ENCODE measurements at places on chromosomes 2 and 18. TPM values are rescaled to one million over a fixed set of nuclear protein-coding genes. Genes with fewer than 3 reads are reported as not detected.
A peak's percentile ranks its signal among the peaks of the same experiment; 100 is the strongest.

Gene LINC00305
- not detected for total RNA-seq

Gene EVA1A
- total RNA-seq, result 7.6 TPM

- H3K4me3 ChIP-seq, result no peak overlapping the region
- H3K4me1 ChIP-seq, result peaks cover 35% of the 10 kb centered on the region
- H3K27ac ChIP-seq, result peak overlapping the region; percentile 80
- DNase-seq, result no peak
- peaks cover 24% of the 10 kb centered on the region for H3K36me3 ChIP-seq
These were observed 54.3 kb downstream of the TTC21B start for GRCh38 chr2:165899311-165899710.

- H3K36me3 ChIP-seq, result no peaks in the 10 kb centered on the region
- H3K27me3 ChIP-seq, result no peaks in the 10 kb centered on the region
- H3K4me1 ChIP-seq, result peaks cover 25% of the 10 kb centered on the region
- no peak for DNase-seq
These were observed 27.9 kb downstream of the RAB27B start for GRCh38 chr18:54856105-54856646.

Gene NT5C1B
- total RNA-seq, result not detected

DNA sequence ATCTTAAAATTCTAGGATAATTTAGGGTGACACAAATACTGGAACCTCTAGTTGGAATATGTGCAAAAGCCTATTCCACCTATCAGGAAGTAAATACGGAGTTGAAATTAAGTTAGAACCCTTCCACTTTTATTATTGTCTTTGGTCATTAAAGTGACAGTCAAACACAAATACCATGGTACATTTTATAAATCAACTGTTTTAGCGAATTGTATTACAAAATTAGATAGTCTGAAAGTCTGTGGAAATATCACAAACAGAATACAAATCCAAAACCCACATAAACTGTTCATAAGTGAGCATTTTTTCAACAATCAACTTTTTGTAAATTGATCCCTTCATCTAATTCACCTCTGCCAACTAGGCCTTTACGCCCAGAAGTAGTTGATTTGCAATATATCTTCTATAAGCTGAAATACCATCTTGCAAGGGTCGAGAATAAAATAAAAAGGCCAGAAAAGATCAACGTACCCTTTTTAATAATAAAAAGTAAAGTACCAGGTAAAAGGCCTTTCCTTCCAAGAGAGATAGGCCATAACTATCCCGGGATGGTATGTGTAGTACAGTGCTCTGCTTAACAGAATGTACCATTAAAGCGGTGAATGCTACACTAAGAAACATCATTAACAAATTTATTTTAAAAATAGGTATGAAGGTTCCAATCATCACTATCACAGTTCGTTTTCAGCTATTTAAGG is 1.3 kb downstream of the USP34 start:
- peaks cover 8% of the 10 kb centered on the region for H3K4me1 ChIP-seq
- H3K4me3 ChIP-seq, result peak overlapping the region; percentile 79
- H3K27ac ChIP-seq, result peak overlapping the region; percentile 97
- H3K27me3 ChIP-seq, result no peaks in the 10 kb centered on the region
- DNase-seq, result peak; percentile 31

- no peaks in the 10 kb centered on the region for H3K36me3 ChIP-seq
- peaks cover 13% of the 10 kb centered on the region for H3K27me3 ChIP-seq
- H3K4me3 ChIP-seq, result no peak overlapping the region
- H3K27ac ChIP-seq, result no peak overlapping the region
- H3K4me1 ChIP-seq, result no peaks in the 10 kb centered on the region
- DNase-seq, result peak; percentile 56
These were observed 294.1 kb downstream of the BCL2 start for GRCh38 chr18:63025251-63026090.

Gene PUS10
- total RNA-seq, result 5.0 TPM

DNA sequence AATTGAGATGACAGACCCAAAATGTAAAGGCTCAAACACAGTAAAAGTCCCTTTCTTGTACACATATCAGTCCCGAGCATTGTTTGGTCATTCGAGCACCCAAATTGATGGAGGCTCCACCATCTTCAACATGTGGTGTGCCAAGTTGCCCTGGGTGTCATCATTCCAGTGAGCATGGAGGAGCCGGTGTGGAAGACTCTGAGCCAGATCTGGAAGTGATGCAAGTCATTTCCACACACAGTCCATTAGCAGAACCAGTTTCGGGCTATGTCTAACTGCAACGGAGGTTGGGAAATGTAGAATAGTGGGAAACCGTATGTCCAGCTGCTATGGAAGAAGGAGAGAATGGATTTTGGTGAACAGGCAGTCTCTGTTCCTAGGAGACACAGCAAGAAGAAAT is 40.9 kb upstream of the BZW1 start:
- no peak overlapping the region for H3K27ac ChIP-seq
- H3K36me3 ChIP-seq, result no peaks in the 10 kb centered on the region
- H3K27me3 ChIP-seq, result no peaks in the 10 kb centered on the region

DNA sequence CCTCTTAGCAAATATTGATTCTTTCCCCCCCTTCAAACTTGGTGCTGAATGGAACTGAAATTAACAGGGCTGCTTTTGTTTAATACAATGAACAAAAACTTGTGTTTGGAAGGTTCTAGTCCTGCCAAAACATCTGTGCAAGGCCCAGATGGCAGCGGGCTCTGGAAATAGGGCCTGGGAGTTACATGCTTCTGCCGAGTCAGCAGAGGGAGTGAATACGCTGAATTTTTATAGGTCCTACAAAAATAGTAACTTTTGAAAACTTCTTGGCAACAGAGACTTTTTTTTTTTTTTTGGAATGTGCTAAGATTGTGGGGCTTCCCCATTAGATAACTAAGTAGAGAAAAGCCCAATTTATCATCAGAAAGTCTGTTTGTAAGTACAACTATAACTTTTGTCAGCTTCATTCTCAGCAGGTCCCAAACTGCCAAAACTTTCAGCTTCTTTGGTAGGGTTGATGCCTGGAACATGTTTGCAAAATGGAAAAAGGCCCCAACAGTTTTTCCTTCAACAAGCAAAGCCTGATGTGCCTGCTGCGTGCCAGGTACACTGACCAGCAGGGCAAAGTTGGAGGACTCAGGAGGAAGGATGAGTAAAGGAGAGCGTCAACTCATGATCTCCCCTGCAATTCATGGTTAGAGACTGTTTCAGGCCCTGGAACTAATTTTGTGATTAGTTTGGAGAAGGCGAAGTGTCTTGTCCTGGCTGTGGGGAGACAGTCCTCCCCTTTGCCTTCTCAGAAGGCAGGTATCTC is 45.1 kb upstream of the HDAC4 start:
- H3K36me3 ChIP-seq, result no peaks in the 10 kb centered on the region

DNA sequence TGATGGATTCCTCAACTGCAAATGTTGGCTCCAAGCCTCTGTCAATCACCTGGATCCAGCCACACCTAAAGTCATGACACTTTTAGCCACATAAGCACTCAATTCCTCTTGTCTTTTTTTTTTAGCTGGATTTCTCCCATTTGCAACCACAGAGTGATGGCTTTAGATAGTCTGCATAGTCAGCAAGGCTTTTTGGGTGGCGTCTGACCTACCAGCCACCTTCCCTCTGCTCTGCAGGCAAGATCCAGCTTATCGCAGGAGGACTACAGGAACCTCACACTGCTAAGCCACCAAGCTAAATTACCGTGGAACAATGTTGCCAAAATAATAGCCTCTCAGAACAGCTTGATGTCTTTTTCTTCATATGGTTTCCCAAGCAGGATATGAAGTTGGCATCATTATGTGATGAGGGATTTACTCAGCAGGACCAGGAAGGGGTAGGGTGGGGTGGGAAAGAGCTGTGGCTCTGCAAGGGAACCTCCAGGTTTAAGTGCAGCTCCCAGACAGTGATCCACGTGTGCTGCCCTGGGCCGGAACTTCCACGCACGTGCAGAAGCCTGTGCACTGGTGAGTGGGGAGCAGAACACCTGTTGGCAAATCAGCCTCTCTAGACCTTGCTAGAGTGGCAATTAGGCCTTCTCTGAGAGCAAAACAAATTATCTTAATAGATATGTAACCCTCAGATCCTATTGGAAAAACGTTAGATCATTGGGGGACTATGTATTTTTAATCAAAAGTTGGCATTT is 170.6 kb upstream of the NCK2 start:
- H3K27ac ChIP-seq, result no peak overlapping the region
- DNase-seq, result no peak
- H3K27me3 ChIP-seq, result peaks cover 51% of the 10 kb centered on the region
- H3K4me1 ChIP-seq, result peaks cover 15% of the 10 kb centered on the region

- peak overlapping the region; percentile 44 for H3K27ac ChIP-seq
- H3K36me3 ChIP-seq, result peaks cover 5% of the 10 kb centered on the region
- H3K4me3 ChIP-seq, result peak overlapping the region; percentile 30
- H3K4me1 ChIP-seq, result peaks cover 17% of the 10 kb centered on the region
- peak; percentile 43 for DNase-seq
These were observed 24.9 kb upstream of the COL5A2 start for GRCh38 chr2:189204322-189204941.
